ENCODE measurements at places on chromosomes 3 and 15. TPM values are rescaled to one million over a fixed set of nuclear protein-coding genes. Genes with fewer than 3 reads are reported as not detected.

DNA sequence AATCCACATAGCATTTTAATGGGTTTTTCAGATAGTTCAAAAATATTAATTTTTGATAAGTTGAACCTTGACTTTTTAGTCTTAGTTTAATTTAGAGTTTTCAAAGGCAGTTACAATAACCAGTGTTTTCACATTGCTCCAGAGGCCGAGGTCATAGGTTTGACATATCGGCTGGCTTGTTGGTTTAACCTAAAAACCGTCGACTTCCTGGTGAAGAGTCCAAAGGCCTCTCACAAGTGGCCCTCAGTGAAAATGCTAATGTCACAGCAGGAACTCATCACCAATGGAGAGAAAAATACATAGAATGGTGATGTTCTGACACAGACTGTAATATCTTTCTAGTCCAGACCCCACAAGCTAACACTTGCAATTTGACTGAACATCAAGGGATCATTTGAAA, 642.3 kb downstream of the PLOD2 start:
- no peaks in the 10 kb centered on the region for H3K4me1 ChIP-seq
- no peak overlapping the region for H3K4me3 ChIP-seq
- no peaks in the 10 kb centered on the region for H3K36me3 ChIP-seq
- DNase-seq: no peak

Gene CASR
- 0.02 TPM for total RNA-seq

GRCh38 chr3:33877187-33877586, 78.8 kb downstream of the PDCD6IP start:
- peaks cover 10% of the 10 kb centered on the region for H3K4me1 ChIP-seq
- no peak for DNase-seq
- H3K36me3 ChIP-seq: no peaks in the 10 kb centered on the region
- H3K27me3 ChIP-seq: no peaks in the 10 kb centered on the region
- no peak overlapping the region for H3K27ac ChIP-seq

GRCh38 chr3:16264174-16264707, 502 bp downstream of the DPH3 start:
- H3K36me3 ChIP-seq: peaks cover 3% of the 10 kb centered on the region
- no peaks in the 10 kb centered on the region for H3K4me1 ChIP-seq
- DNase-seq: no peak
- no peaks in the 10 kb centered on the region for H3K27me3 ChIP-seq
- H3K4me3 ChIP-seq: peak overlapping the region; percentile 99

DNA sequence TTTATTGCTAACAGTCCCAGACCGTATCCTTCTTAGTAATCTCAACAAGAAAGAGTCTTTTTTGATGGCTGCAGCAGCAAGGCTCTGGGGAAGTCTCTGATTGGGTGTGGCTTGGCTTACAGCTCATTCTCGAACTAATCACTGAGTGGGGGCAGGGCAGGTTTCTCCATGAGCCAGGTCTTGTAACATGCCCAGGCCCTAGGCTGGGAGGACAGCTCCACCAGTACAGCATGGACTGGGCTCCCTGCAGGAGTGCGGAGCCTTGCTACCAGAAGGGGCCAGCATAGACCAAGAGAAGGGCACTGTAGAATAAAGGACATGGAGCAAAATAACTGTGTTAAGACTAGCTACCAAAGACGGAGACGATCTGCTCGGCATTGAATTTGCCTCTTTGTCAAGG, 7.2 kb downstream of the CD276 start:
- DNase-seq: peak; percentile 86
- peaks cover 7% of the 10 kb centered on the region for H3K4me1 ChIP-seq
- no peak overlapping the region for H3K27ac ChIP-seq
- H3K4me3 ChIP-seq: no peak overlapping the region
- peaks cover 5% of the 10 kb centered on the region for H3K36me3 ChIP-seq
- H3K27me3 ChIP-seq: no peaks in the 10 kb centered on the region

Gene COL8A1
- 0.26 TPM for total RNA-seq
